ENCODE measurements at places on chromosomes 6 and 20. TPM values are rescaled to one million over a fixed set of nuclear protein-coding genes. Genes with fewer than 3 reads are reported as not detected.

DNA sequence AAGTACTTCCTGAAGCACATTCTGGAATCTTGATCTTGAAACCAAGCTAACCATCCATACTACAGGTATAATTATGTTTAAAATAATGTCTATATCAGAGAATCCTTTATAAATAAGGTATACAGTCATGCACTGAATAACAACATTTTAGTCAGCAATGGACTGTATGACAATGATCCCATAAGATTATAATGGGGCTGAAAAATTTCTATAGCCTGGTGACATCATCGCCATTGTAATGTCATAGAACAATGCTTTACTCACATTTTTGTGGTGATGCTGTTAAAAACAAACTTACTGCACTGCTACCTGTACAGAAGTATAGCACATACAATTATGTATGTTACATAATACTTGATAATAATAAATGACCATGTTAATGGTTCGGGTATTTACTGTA is 31.8 kb downstream of the RNF146 start:
- no peaks in the 10 kb centered on the region for H3K27me3 ChIP-seq
- no peak for DNase-seq

DNA sequence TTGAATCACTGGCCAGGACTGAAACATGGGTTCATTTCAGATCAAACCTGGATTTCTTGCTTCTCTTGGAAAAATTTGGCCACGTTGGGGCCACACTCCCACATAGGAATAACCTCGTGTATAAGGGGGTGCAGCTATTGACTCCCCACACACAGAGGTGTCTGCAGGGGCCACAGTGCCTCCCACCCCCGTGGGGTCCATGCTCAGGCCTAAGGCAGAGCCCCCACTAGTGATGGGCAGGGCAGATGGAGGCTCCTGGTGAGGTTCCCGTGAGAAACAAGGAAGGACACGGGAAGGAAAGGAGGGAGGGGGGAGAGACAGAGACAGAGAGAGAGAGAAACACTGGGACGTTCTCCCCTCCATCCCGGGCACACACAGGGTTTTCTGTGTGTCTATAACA is 230.5 kb downstream of the ERMARD start:
- no peak for DNase-seq
- H3K4me3 ChIP-seq, result no peak overlapping the region
- no peaks in the 10 kb centered on the region for H3K4me1 ChIP-seq

The NRSN1 gene
- not detected for total RNA-seq

The CALHM4 gene
- not detected for total RNA-seq

DNA sequence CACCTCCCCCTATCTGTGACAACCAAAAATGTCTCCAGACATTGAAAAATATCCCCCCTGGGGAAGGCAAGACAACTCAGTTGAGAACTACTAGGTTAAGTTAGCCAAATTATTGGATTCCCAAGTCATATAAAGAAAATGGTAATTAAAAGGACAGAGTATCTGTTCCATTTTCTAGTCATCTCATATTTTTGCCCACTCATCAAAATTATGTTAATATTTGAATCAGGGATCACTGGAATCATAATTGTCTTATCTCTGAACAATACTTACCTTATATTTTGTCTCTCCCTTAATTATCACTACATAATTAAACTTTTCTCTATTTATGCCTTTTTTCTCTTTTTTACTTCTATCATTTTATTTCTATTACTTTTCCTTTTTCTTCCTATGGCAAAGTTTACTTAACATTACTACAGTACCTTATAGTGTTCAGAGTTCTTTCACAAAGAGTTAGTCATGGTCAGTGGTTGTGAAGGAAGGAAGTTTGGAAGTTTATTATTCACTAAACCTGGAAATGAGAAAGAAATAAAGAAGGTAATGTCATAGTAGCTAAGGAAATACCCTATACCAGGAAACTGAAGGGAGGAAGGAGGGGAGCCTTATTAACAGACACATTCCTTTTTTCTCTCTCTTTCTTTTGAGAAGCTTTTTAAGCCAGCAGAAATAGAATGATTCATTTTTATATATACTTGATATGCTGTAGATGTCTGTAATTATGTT is 332.9 kb downstream of the COL12A1 start:
- no peaks in the 10 kb centered on the region for H3K27me3 ChIP-seq
- no peaks in the 10 kb centered on the region for H3K36me3 ChIP-seq
- no peak for DNase-seq

The SAPCD1 gene
- not detected for total RNA-seq

The KIAA1755 gene
- total RNA-seq, result 15.2 TPM

- H3K27ac ChIP-seq, result no peak overlapping the region
- peak overlapping the region; percentile 31 for H3K4me3 ChIP-seq
- DNase-seq, result no peak
- no peaks in the 10 kb centered on the region for H3K36me3 ChIP-seq
- no peaks in the 10 kb centered on the region for H3K4me1 ChIP-seq
- no peaks in the 10 kb centered on the region for H3K27me3 ChIP-seq
Measured at GRCh38 chr6:6810727-6811126, 222.2 kb downstream of the LY86 start.

The RUNX2 gene
- total RNA-seq, result 0.21 TPM

GRCh38 chr20:22180244-22180643 is 404.1 kb downstream of the FOXA2 start:
- no peak for DNase-seq
- H3K27me3 ChIP-seq, result no peaks in the 10 kb centered on the region
- no peak overlapping the region for H3K4me3 ChIP-seq
- H3K36me3 ChIP-seq, result no peaks in the 10 kb centered on the region
- H3K4me1 ChIP-seq, result no peaks in the 10 kb centered on the region

- no peaks in the 10 kb centered on the region for H3K36me3 ChIP-seq
- no peak for DNase-seq
- H3K27me3 ChIP-seq, result no peaks in the 10 kb centered on the region
- H3K27ac ChIP-seq, result no peak overlapping the region
- H3K4me1 ChIP-seq, result no peaks in the 10 kb centered on the region
Measured at GRCh38 chr6:161922631-161923119, 648.8 kb upstream of the AGPAT4 start.

- H3K27ac ChIP-seq, result no peak overlapping the region
- peaks cover 4% of the 10 kb centered on the region for H3K4me1 ChIP-seq
- no peaks in the 10 kb centered on the region for H3K27me3 ChIP-seq
- H3K36me3 ChIP-seq, result no peaks in the 10 kb centered on the region
- no peak for DNase-seq
Measured at GRCh38 chr6:149046822-149047246, 270.7 kb upstream of the TAB2 start.

The RAB44 gene
- total RNA-seq, result 0.21 TPM

GRCh38 chr6:143562143-143562542 is 50.6 kb upstream of the FUCA2 start:
- H3K27ac ChIP-seq, result no peak overlapping the region
- no peaks in the 10 kb centered on the region for H3K27me3 ChIP-seq
- no peak overlapping the region for H3K4me3 ChIP-seq
- DNase-seq, result no peak
- H3K36me3 ChIP-seq, result no peaks in the 10 kb centered on the region

DNA sequence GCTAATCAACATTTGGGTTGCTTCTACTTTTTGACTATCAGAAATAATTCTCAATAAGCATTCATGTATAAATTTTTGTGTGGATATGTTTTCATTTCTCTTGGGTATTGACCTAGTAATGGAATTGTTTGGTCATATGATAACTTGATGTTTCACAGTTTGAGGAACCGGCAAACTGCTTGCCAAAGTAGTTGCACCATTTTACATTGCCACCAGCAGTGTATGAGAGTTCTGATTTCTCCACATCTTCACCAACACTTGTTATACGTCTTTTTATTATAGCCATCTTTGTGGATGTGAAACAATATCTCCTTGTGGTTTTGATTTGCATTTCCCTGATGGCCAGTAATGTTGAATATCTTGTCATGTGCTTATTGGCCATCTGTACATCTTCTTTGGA is 42.6 kb upstream of the TGM2 start:
- H3K27me3 ChIP-seq, result no peaks in the 10 kb centered on the region
- H3K27ac ChIP-seq, result no peak overlapping the region

The LGSN gene
- total RNA-seq, result not detected

The GABRR2 gene
- total RNA-seq, result 0.32 TPM

The SEMG1 gene
- total RNA-seq, result not detected

GRCh38 chr20:40442181-40442963 is 246.7 kb downstream of the MAFB start:
- H3K27me3 ChIP-seq, result no peaks in the 10 kb centered on the region
- no peak overlapping the region for H3K4me3 ChIP-seq
- DNase-seq, result no peak
- no peak overlapping the region for H3K27ac ChIP-seq

The LTA gene
- not detected for total RNA-seq

- no peak overlapping the region for H3K4me3 ChIP-seq
- no peaks in the 10 kb centered on the region for H3K36me3 ChIP-seq
- no peaks in the 10 kb centered on the region for H3K4me1 ChIP-seq
- DNase-seq, result no peak
- no peaks in the 10 kb centered on the region for H3K27me3 ChIP-seq
- no peak overlapping the region for H3K27ac ChIP-seq
Measured at GRCh38 chr6:8750627-8751026, 315.3 kb upstream of the SLC35B3 start.

GRCh38 chr6:114140416-114140815 is 169.5 kb upstream of the HDAC2 start:
- H3K27ac ChIP-seq, result no peak overlapping the region
- no peak overlapping the region for H3K4me3 ChIP-seq
- H3K36me3 ChIP-seq, result no peaks in the 10 kb centered on the region
- H3K27me3 ChIP-seq, result no peaks in the 10 kb centered on the region

The CDH4 gene
- not detected for total RNA-seq

GRCh38 chr6:112249489-112249888 is 4.9 kb downstream of the LAMA4 start:
- no peaks in the 10 kb centered on the region for H3K27me3 ChIP-seq
- H3K4me1 ChIP-seq, result peaks cover 13% of the 10 kb centered on the region
- H3K27ac ChIP-seq, result no peak overlapping the region
- H3K4me3 ChIP-seq, result no peak overlapping the region

DNA sequence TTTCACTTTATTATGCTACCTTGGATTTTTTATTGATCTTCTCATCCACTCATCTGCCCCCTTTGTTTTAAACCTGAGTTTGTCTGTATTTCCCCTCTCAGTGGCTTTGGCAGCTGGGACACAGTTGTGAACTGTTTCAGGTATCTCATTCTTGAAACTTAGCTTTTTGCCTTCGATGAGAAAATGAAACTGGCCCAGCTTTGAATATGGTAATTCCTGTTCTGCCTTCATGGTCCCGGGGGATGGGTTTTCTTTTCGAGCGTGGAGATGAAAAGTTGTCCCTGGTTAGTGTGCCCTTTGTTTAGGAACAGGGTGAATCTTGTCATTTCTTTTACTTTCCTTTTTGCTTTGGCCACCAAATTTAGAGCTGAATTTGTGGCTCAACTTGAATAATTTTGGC is 25.6 kb downstream of the DHX35 start:
- H3K4me1 ChIP-seq, result peaks cover 6% of the 10 kb centered on the region
- no peak overlapping the region for H3K4me3 ChIP-seq
- H3K27me3 ChIP-seq, result no peaks in the 10 kb centered on the region
- DNase-seq, result no peak

- no peak overlapping the region for H3K27ac ChIP-seq
- H3K36me3 ChIP-seq, result no peaks in the 10 kb centered on the region
- no peaks in the 10 kb centered on the region for H3K27me3 ChIP-seq
- H3K4me1 ChIP-seq, result no peaks in the 10 kb centered on the region
- no peak overlapping the region for H3K4me3 ChIP-seq
Measured at GRCh38 chr6:138101946-138102731, 5.1 kb downstream of the PERP start.

The MKKS gene
- 7.3 TPM for total RNA-seq
